ENCODE measurements at places on chromosomes 7 and 10. TPM values are rescaled to one million over a fixed set of nuclear protein-coding genes. Genes with fewer than 3 reads are reported as not detected.

The AQP1 gene
- 155 TPM for total RNA-seq

DNA sequence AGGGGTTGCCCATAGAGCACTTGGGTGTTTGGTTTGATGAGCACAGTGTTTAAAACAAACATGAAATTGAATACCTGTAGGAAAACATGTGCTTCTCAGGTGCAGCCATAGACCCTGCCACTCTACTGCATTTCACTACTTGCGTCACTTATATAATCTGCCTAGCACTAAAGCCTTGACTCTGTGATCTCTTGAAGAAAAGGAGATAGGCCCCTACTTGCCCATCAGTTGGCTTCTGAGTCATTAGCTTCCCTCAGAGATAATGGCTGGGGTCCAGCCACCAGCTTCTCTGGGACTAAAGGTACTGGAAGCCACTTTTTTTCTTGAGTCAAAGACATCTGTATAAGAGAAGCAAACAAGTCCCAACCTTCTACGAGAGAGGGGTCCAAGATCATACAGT is 45.9 kb upstream of the BTRC start:
- DNase-seq, result no peak

DNA sequence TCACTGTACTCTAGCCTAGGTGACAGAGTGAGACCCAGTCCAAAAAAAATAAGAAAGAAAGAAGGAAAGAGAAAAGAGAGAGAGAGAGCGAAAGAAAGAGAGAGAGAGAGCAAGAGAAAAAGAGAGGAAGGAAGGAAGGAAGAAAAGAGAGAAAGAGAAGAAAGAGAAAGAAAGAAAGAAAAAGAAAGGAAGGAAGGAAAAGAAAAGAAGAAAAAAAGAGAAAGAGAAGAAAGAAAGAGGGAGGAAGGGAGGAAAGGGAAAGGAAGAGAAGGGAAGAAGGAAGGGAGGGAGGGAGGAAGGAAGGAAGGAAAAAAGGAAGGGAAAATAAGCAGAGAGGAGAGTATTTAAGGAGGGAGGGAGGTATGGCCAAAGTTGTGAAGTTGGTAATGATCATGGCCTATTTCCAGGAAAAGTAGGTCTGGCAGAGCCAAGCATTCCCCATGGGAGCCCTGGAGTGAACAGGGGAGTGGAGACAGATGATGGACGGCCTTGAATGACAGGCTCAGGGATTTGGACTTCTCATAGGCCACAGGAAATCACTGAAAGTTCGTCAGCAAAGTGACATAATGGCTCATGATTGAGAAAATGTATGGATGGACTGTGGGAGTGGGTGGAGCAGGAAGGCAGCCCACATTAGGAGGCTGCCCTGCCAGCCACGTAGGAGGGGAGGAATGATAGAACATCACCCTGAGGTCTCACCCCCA is 44.8 kb upstream of the CUX1 start:
- no peak for DNase-seq

GRCh38 chr10:48277093-48277492 is 2.6 kb upstream of the FRMPD2 start:
- DNase-seq, result no peak

DNA sequence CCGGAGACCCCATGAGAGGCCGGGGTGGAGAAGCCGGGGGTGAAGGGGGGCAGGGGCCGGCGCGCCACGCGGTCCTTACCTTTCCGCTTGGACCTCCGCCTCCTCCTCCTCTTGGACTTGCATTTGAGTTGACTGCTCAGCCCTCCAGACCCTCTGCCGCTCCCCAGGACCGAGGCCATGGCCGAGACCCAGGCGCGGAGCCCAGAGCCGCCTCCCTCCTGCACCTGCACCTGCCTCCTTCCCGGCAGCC is 428 bp downstream of the ADARB2 start:
- DNase-seq, result no peak

DNA sequence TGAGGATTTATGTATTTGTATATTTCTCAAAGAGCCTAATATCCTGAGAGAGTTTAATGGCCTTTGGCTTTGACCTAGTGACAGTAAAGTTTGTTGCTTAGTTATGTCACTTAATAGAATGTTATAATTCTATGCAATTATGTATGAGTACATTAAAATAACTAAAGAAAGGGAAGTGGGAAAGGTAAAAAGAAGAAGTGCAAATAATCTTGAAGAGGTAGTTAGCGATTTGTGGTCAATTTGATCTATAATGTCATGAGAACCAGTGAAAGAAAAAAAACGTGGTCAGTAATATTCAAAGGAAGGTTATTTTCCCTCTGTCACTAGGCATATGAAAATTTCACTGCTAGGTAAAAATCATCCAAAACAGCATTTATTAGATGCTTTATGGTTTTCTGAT is 143.4 kb upstream of the LSM8 start:
- DNase-seq, result no peak

GRCh38 chr10:71219918-71220688 is 7.7 kb downstream of the UNC5B start:
- DNase-seq, result peak; percentile 58
